ENCODE measurements at places on chromosomes 2 and 18. TPM values are rescaled to one million over a fixed set of nuclear protein-coding genes. Genes with fewer than 3 reads are reported as not detected.

GRCh38 chr2:71700041-71700657 lies 246.8 kb downstream of the DYSF start:
- no peaks in the 10 kb centered on the region for H3K27me3 ChIP-seq
- no peak for DNase-seq
- H3K4me1 ChIP-seq = peaks cover 70% of the 10 kb centered on the region
- no peaks in the 10 kb centered on the region for H3K36me3 ChIP-seq
- peak overlapping the region; percentile 94 for H3K27ac ChIP-seq

DNA sequence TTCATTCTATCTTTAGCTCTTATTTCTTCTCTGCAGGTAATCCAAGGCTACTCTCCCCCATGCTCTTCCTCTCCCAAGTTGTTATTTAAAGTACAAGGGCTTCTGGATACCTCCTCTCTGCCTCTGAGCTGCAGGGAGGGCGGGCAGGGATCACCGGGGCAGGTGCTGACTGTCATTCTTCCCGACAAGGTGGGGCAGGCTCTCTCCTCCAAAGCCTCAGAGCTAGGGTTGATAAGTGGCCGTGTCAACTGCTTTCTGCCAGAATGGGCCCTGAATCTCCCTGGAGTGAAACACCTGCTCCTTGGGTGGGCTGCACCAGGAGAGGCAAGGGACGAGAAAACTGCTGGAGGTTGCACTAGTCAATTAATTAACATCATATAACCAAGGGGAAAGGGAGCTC lies 250.3 kb downstream of the SLC4A3 start:
- no peaks in the 10 kb centered on the region for H3K27me3 ChIP-seq
- no peak overlapping the region for H3K27ac ChIP-seq
- no peak overlapping the region for H3K4me3 ChIP-seq

DNA sequence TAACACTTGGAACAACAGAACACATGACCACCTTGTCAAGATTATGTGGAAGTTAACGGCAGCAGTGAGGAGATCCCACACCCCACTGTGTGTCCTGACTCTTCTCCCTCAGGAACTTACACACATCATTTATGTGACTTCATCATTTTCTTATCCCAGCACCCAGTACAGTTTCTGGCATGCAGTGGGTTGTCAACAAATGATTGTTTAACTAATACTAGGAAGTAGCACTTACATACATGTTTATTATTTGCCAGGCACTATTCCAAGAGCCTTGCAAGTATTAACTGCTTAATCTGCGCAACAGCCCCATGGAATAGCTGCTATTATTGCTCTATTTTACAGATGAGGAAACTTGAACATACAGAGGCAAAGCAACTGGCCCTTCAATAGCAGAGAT lies 391.5 kb downstream of the TXNL1 start:
- H3K36me3 ChIP-seq = no peaks in the 10 kb centered on the region
- DNase-seq = no peak
- H3K4me1 ChIP-seq = peaks cover 7% of the 10 kb centered on the region
- no peaks in the 10 kb centered on the region for H3K27me3 ChIP-seq

GRCh38 chr2:224565452-224566035 lies 19.6 kb downstream of the CUL3 start:
- peaks cover 44% of the 10 kb centered on the region for H3K4me1 ChIP-seq
- no peaks in the 10 kb centered on the region for H3K36me3 ChIP-seq
- no peaks in the 10 kb centered on the region for H3K27me3 ChIP-seq
- no peak for DNase-seq

- H3K4me1 ChIP-seq = peaks cover 8% of the 10 kb centered on the region
- no peaks in the 10 kb centered on the region for H3K27me3 ChIP-seq
- no peak overlapping the region for H3K4me3 ChIP-seq
- no peak for DNase-seq
- no peaks in the 10 kb centered on the region for H3K36me3 ChIP-seq
- no peak overlapping the region for H3K27ac ChIP-seq
Observed at GRCh38 chr2:217269701-217270484, 410.0 kb upstream of the TNP1 start.

DNA sequence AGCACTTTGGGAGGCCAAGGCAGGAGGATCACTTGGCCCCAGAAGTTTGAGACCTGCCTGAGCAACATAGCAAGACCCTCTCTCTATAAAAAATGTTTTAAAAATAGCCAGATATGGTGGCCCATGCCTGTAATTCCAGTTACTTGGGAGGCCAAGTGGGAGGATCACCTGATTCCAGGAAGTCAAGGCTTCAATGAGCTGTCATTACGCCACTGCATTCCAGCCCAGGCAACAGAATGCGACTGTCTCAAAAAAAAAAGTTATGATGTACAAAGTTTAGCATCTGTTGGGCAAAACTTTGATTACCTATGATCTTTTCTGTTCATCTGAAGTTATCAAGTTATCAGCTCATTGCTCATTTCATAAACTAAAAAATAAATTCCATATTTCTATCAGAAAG lies 504.1 kb upstream of the PKDCC start:
- no peak for DNase-seq
- H3K36me3 ChIP-seq = no peaks in the 10 kb centered on the region
- H3K4me1 ChIP-seq = no peaks in the 10 kb centered on the region
- no peak overlapping the region for H3K4me3 ChIP-seq
- H3K27me3 ChIP-seq = no peaks in the 10 kb centered on the region
- H3K27ac ChIP-seq = no peak overlapping the region

GRCh38 chr2:217751192-217751591 lies 251.6 kb downstream of the TNS1 start:
- no peaks in the 10 kb centered on the region for H3K4me1 ChIP-seq
- no peaks in the 10 kb centered on the region for H3K27me3 ChIP-seq
- no peak overlapping the region for H3K27ac ChIP-seq
- H3K36me3 ChIP-seq = no peaks in the 10 kb centered on the region
- DNase-seq = no peak
- no peak overlapping the region for H3K4me3 ChIP-seq

GRCh38 chr2:186882511-186883071 lies 33.6 kb upstream of the ZSWIM2 start:
- no peak for DNase-seq
- H3K4me1 ChIP-seq = peaks cover 8% of the 10 kb centered on the region
- H3K27me3 ChIP-seq = no peaks in the 10 kb centered on the region
- no peaks in the 10 kb centered on the region for H3K36me3 ChIP-seq
- H3K4me3 ChIP-seq = no peak overlapping the region

Gene C2orf80
- total RNA-seq = not detected

Gene ZNF521
- 37.5 TPM for total RNA-seq

Gene ONECUT2
- 0.04 TPM for total RNA-seq

All from right atrium auricular region (tissue), 2 donors.